ENCODE measurements at places on chromosomes 5 and 9.

DNA sequence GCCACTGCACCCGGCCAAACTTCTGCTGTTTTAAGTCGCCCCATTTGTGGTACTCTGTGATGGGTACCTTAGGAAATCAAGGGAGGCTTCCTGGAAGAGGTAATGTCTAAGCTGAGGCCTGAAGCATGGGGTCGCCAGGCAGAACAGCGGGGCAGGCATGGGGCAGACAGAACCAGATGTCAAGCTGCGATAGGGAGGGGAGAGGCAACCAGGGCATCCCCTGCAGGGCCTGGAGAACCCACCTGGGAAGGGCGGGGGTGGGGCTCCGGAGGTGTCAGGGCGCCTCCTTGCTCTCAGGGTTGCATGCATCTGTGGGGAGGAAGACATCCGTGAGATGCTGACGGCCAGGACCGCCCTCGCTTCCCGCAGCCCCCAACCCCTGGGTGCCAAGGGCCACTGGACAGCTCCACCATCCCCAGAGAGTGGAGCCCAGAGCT, 2.8 kb downstream of the LCN15 start:
- DNase-seq = no peak

- DNase-seq = no peak
These were observed 155.6 kb downstream of the PHF2 start for GRCh38 chr9:93731963-93732362.

DNA sequence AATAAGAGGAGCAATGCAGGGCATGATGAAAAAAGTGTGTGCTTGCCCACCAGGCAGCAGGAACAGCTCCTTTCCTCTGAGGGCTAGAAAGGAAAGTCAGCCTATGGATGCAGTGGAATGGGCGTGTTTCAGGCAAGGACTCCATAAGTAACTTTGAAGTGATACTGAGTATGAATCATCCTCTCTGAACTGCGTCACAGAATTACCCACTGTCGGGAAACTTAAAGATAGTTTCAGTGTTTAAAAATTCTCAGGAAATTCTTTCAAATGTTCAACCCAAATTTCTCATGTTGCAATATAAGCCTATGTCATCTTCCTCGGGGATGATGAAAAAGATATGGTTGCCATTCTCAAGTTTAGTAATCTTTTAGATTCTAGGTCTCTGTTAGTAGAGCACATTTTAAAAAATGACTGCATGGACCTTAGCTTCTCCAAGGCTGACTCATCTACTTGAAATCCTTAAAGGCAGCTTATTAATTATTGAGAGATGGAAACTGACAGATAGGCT, 27.7 kb downstream of the PTCD2 start:
- DNase-seq = peak; percentile 93

- DNase-seq = no peak
These were observed 124.8 kb upstream of the LARP1 start for GRCh38 chr5:154630410-154630809.

DNA sequence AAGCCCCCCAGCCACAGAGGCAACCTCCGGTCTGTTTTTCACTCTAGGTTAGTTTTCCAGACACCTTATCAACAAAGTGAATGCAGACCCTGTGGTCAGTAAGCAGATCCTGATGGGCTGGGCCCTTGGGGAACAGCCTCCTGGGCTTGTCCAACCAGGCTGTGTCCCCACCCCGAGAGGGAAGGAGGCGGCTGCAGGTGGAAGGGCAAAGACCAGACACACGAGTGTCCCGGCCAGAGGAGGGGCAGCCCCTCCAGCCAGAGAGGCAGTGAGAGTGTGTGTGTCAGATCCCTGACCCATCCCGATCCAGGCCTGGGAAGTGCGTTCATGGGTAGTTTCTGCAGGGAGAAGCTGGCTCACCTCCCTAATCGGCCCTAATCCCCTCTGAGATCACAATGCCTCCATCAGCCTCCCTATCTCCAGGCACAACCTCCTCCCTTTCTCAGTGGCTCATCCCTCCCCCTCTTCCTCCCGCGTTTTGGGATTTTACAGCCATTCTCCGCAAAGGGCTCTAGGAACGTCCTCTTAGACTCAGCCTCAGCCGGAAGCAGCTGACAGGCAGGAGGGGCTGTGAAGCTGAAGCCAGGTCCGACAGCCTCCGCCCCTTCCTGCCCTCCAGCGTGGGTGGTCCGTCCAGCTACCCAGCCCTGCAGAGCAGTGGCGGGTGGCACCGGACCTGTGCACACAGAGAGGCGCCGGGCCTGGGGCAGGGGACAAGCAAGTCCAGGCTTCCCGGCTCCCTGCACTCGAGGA, 9.7 kb downstream of the SLC12A7 start:
- peak; percentile 47 for DNase-seq

DNA sequence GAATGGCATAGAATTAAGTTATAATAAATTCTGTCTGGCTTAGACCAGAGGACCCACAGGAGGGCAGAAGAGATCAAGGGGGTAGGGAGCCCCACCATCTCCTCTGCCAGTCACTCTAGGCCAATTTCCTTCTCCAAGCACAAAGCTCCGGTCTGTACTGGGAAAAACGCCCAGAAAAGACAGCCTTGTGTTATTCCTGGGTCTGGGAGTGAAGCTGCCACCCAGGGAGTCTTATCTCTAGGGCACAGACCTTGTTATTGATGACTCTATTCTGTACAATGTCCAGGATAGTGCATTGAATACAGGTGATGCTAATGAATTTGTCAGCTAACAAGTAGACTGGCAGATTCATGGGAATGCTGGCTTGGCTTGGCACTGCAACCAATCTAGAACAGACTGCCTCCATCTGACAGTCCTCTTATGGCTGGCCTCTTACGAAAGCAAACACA, 60.7 kb downstream of the MED27 start:
- DNase-seq = no peak

DNA sequence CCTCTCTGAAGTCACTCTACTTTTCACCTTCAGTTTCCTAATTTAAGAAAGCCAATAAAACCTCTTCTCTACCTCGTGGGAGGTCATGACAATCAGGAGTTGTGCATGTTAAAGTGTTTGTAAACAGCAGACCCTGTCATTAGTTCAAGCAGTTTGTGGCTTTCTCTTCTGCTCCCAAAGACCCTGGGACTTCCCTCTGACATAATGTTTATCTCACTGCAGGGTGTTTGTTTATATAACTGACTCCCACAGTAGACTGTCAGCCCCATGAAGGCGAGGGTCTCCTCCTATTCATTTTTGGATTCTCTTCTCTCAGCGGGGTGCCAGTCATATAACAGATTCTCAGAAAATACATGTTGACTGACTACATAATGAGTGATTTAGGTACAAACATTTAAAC, 360.0 kb upstream of the ZNF462 start:
- DNase-seq = no peak

DNA sequence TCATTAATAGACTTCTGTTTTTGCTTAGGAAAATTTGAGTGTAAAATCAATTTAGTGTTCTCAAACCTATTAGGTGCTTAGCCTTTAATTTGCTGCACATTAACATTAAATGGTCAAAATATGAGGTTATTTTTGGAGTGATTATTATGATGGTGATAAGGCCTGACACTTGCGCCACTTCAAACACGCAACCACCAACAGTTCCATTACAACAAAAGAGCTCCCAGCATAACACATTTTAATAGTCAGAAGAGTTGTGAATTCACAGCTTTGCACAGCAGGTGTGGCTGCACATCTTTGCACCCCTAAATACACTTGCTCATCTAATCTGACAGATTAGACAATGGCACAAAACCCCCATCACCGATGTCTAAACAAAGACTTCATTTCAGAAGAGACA, 940.7 kb downstream of the NR2F1-AS1 start:
- no peak for DNase-seq

GRCh38 chr9:89822996-89823395, 218.2 kb downstream of the GADD45G start:
- DNase-seq = no peak

DNA sequence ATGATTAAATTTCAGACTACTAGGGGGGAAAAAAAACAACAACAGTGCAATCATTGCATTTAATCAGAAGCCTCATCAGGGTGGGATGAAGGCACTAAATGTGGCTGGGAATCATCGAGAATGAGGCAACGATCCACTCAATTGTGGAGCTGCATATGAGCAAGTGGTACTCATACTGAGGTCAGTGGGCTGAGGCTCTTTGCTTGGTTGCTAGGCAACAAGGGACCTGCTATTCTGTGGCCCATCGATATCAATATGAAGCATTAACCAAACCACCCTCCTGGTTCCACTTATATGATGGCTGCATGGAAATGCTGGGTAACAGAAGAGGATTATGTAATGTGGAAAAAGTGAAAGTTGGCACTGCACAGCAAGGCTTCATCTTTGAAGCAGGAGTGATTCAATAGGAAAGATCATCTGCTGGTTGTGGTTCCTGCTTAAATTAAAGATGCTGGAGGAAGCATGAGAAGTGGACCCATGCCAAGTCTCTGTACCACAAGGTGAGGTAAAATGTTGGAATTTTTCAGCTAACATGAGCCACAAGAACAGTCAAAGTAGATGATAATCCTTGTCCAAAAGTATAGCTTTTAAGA, 159.8 kb upstream of the HMHB1 start:
- DNase-seq = peak; percentile 51

- no peak for DNase-seq
These were observed 332.4 kb upstream of the BRINP1 start for GRCh38 chr9:119701651-119702050.

GRCh38 chr9:83242066-83242465, 179.1 kb upstream of the RASEF start:
- DNase-seq = no peak

DNA sequence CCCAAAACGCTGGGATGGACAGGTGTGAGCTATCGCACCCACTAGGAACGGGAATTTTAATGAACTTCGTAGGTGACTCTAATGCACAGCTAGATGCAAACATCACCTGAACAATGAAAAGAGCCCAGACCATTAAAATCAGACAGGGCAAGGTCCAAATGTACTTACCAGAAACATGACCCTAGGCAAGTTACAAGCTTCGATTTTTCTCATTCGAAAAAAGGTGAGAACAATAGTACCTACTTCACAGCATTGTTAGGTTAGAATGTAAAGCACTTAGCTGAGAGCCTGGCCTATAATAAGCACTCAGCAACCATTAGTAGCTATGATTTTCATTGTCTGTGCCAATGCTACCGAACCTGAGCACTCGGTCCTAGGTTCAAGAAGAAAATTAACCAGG, 5.8 kb upstream of the KLHL3 start:
- no peak for DNase-seq

GRCh38 chr9:121963528-121963995, 129.5 kb downstream of the TTLL11 start:
- no peak for DNase-seq

- no peak for DNase-seq
These were observed 7.1 kb upstream of the PCSK1 start for GRCh38 chr5:96440185-96440538.

GRCh38 chr9:111926421-111926875, 29.8 kb downstream of the UGCG start:
- peak; percentile 78 for DNase-seq

- DNase-seq = peak; percentile 18
These were observed 85.8 kb downstream of the RIC1 start for GRCh38 chr9:5714501-5715401.

DNA sequence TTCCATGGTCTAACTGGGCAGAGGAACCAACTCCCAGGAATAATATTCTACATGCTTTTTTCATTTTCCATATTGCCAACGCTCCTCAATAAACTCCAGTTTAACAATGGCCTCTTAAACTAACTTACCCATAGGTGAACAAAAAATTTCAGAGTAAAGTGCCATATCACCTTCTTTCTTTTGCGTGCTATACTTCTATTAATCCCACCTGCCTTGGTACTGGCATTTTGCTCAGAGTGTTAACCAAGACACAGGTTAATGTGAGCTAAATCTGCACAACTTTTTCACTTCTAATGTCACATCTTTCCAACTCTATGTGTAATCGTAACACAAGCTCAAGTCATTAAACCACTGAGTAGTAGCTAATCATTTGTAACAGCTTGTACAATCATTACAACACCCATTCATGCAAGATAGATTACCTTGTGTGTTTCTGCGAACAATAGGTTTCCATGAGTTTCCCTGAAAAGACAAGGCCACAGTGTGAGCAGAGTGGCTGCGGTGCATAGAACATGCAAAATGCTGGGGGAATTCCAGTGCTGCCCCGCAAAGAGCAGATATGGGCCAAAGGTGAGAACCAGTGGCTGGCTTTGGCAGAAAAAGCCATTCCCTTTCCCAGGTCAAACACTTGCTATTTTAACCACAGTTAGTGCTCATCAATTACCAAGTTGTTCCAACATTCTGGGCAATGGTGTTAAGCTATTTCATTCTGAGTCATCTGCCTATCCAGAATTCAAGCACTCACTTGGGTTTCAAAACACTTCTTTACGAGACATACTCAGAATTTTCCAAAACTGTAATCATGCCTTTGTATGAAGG, 42.8 kb downstream of the TIMD4 start:
- no peak for DNase-seq

DNA sequence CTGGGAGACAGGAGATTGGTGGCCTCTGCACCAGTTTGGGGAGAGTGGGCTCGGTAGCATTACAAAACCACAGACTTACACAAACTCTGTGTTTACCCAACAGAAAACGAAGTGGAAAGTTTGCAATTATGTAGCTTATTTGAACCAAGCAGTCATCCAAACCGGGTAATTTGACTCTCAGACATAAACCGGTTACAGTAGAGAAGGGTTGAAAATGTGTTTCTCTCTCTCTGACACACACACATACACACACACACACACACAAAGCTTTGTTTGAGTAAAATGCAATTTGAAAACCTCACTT, 97.1 kb upstream of the ZNF608 start:
- DNase-seq = peak; percentile 33

GRCh38 chr9:99809586-99810319, 11.9 kb upstream of the NR4A3 start:
- DNase-seq = peak; percentile 46

- no peak for DNase-seq
These were observed 111.6 kb downstream of the ARHGAP26 start for GRCh38 chr5:142881784-142882126.

- DNase-seq = no peak
These were observed 1.6 kb upstream of the DNAH5 start for GRCh38 chr5:13946111-13946510.

DNA sequence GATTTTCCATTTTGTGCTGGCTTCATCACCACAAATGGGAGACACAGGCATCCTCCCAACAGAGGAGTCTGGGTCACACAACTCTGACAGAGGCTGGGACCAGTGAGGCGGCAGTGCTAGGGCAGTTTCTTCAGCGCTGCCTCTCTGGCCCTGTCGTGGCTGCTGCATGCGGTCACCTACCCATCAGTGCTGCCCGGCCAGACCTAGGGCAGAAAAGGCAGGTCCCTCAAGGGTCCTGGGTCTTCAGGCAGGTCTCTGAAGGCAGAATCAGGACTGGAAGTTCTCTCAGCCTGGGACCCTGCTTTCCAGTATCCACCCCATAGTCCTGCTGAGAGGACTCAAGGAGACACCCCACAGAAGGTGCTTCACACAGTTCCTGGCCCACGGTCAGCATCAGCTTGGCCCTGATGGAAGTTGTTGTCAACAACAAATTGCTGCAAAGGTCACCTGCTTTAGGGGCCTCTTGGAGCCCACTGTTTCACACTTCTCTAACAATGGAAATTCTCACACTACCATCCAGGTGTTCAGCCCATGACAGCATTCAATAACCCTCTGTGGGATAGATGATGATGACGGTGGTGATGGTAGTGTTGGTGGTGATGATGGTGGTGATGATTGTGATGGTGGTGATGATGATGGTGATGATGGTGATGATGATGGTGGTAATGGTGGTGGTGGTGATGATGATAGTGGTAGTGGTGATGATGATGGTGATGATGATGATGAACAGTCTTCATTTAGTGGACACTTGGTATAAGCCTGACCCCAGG, 146.4 kb upstream of the PPP1R26 start:
- no peak for DNase-seq
